ENCODE measurements at places on chromosomes 13 and 19. TPM values are rescaled to one million over a fixed set of nuclear protein-coding genes. Genes with fewer than 3 reads are reported as not detected.

SBK2 gene
- not detected for total RNA-seq

KLHL26 gene
- 2.4 TPM for total RNA-seq

NRTN gene
- 0.14 TPM for total RNA-seq

CCL25 gene
- total RNA-seq = not detected

KISS1R gene
- not detected for total RNA-seq

SOHLH2 gene
- total RNA-seq = not detected

ZNF613 gene
- total RNA-seq = 4.4 TPM

LRRC63 gene
- not detected for total RNA-seq

VSIG10L gene
- total RNA-seq = 0.99 TPM

ICAM5 gene
- 2.5 TPM for total RNA-seq

GFY gene
- not detected for total RNA-seq

CCDC70 gene
- not detected for total RNA-seq

TDRD12 gene
- total RNA-seq = 2.3 TPM

APLP1 gene
- 0.95 TPM for total RNA-seq

RASAL3 gene
- total RNA-seq = not detected

LYPD3 gene
- total RNA-seq = 16.3 TPM

Data from foreskin keratinocyte (primary cell).